NK-92 treated with Interleukin-12 subunit alpha and Interleukin-12 subunit beta, amount 100 ng/mL, for 24 hours (cell line): ENCODE measurements at places on chromosomes 3 and 15.

DNA sequence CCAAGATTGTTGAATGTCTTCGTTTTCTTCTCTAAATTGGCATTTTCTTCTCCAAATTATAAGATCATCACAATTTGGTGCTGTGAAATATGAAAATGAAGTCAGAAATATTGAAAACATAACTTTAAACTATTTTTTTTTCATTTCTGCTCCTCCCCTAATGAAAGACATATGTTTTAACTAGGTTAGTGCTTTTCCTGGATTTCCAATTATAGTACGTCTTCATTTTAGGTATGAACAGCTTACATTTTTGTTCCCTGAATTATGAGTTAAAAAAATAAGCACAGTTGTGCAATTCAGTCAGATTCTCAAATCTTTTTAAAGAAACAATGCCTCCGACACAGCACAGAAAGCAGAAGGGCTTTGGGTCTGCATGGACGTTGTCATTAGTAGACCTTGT is 83.5 kb upstream of the CFAP20DC start:
- no peak for DNase-seq

DNA sequence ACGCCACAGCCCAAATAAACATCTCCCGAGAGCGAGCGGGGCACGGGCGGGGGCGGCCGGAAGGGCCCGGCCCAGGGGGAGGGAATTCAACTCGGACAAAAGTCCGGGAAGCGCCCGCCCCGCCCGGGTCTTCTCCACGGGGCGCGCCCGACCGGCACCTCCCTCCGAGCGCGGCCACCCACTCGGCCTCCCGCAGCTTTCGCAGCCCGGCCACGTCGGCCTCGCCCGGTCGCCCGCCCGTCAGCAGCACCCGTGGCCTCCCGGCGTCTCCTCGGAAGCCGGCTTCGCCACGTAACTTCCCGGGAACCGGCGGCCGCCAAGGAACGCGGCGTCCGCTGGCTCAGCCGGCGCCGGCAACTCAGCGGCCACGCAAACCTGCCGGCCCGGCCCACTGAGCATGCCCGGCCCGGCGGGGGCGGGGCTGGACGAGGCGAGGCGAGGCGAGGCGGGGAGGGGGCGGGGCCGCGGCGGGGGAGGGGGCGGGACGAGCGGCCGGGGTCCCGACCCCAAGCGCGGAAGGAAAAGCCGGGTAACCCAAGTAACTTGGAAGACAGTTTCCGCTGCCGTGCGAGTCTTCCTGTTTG is at the start of gene TJP1:
Gene TJP1 (minus strand): TSS at position 369 of the 584 bp plus-strand sequence. CDS start 440 bp downstream, outside the sequence.
- DNase-seq = no peak

- no peak for DNase-seq
These were observed 468.6 kb downstream of the CNTN6 start for GRCh38 chr3:1561427-1561826.

GRCh38 chr3:170277833-170278580 is 55.8 kb downstream of the PRKCI start:
- no peak for DNase-seq

- DNase-seq = no peak
These were observed 49.4 kb downstream of the DPH6 start for GRCh38 chr15:35496585-35496984.

GRCh38 chr3:133490468-133491351 is 82.8 kb upstream of the CDV3 start:
- no peak for DNase-seq

DNA sequence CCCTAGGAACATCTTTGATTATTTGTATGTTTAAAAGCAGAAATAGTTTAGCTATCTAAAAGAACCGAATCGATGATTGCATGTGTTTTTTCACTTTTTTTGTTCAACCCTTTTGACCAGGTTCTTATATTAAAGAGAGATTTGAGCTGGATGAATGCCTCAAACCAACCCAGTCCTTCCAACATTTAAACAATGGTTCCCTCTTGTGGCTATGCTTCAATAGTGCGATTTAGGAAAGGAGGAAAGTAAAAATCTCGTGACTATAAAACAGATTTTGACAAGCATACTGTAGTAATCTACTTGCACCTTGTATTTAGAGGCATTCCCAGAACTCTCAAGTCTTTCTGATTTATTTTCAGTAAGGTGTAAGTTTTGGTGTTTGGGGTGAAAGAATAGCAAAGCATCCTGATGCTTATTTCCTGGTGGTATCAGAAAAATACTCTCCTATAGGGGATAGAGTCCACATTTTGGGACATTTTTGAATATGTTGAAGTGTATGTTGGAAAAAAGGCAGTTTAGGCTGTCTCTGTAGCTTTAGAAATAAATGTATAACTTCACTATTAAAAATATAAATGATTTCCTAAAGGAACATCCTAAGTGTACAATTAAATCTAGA is 159.6 kb upstream of the KCNH8 start:
- DNase-seq = no peak

DNA sequence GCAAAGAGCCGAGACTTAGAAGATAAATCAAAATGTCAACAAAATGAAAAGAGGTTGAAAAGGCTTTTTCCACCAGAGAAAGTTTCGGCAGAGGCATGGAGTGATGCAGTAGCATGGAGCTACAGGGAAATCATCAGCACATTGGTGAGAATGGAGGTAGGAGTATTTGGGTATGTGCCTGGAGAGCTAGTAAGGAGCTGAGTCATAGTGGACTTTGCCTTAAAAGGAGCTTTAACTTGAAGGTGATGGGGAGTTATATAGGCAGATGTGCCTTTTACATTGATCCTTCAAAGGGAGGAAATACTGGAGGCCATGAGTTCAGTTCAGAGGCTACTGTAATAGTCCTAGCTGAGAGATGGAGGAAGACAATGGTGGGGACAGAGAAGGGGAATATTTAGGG is 44.3 kb downstream of the IL5RA start:
- DNase-seq = no peak

DNA sequence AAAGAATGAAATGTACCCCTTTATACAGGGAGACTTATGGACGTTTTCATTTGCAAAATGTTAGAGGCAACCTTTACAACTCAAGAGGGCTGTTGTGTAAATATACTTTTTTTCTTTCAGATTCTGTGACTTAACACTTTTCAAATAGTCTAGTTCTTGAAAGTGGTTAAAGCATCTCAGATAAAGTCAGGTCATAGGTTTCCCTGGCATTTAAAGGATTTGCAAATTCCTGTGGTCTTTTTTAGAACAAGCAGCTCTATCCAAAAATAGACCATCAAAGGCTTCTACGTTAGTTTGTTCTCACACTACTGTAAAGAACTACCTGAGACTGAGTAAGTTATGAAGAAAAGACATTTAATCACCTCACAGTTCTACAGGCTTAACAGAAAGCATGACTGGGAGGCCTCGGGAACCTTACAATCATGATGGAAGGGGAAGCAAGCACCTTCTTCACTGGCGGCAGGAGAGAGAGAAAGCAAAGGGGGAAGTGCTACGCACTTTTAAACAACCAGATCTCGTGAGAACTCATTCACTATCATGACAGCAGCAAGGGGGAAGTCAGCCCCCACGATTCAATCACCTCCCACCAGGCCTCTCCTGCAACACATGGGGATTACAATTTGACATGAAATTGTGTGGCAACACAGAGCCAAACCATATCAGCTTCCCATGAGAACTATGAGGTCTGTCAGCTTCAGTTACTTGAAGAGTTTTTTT is 23.3 kb upstream of the GABRR3 start:
- no peak for DNase-seq
